Calu3 (cell line): ENCODE measurements at places on chromosomes 2 and 18. TPM values are rescaled to one million over a fixed set of nuclear protein-coding genes. Genes with fewer than 3 reads are reported as not detected.

DNA sequence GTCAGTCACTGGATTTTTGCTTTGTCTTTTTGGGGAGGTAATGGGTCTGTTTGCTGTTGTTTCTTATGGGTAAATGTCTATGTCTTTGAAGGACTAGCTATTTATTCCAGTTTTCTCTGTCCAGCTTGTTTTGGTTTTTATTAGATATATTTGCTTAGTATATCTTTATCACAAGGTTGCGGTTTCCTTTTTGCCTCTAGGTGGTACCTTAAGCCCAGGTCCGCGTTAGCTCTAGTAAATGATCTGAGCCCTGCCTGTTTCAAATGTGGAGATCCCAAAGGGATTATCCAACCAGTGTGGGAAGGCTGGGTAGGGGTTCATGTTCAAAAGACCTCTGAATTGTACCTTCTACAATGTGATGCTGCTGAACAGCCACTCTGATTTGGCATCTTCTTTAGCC is 114.5 kb downstream of the MYO3B start:
- DNase-seq: no peak

Gene APCDD1
- 0.51 TPM in 1 of 2 replicates, not detected in the other for total RNA-seq

GRCh38 chr2:146366276-146366675 is 1478.6 kb upstream of the ACVR2A start:
- no peak for DNase-seq

- DNase-seq: no peak
These were observed 1.0 kb downstream of the HDLBP start for GRCh38 chr2:241314226-241315092.

DNA sequence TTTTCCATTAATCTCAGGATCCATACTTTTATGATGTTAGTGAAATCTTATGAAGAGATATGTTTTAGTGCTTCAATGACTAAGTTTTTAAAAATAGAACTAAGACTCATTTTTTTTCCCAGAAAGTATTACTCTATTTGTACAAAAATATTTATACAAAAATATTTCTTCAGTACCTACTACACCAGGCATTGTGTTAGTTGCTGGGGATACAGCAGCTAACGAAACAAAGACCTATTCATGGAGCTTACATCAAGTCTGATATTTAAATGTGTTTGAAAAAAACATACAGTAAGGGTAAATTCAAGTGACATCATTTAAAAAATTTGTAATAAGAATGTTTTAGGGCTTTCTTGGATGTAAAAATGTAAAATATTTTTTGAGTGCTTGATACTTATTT is 11.6 kb downstream of the VAPA start:
- DNase-seq: no peak

Gene ALPG
- not detected in 2 replicates for total RNA-seq

Gene FBXO36
- total RNA-seq: 0.42 and 0.83 TPM in 2 replicates

- DNase-seq: peak; percentile 9
These were observed 245.9 kb downstream of the METTL4 start for GRCh38 chr18:2325308-2325849.

DNA sequence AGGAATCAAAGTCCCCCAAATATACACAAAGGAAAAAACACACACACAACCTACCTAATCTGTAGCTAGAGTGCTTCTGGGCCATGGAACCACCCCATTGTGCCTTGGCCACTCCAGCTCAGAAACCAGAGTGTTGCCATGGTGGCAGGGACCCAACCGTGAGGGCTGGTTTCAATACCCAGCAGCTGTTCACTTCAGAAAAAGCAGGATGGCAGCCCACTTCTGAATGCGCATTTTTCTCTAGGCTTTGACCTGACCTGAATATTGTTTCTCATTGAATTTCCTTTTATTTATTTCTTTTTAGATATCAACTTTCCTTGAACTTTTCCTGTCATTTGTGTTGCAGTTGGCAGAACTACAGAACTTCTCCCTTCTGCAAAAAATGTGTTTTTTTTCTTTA is 43.0 kb upstream of the EHBP1 start:
- DNase-seq: no peak

Gene CPLX4
- total RNA-seq: not detected in 2 replicates

- peak; percentile 32 for DNase-seq
These were observed 34.3 kb downstream of the LCLAT1 start for GRCh38 chr2:30481323-30481800.

DNA sequence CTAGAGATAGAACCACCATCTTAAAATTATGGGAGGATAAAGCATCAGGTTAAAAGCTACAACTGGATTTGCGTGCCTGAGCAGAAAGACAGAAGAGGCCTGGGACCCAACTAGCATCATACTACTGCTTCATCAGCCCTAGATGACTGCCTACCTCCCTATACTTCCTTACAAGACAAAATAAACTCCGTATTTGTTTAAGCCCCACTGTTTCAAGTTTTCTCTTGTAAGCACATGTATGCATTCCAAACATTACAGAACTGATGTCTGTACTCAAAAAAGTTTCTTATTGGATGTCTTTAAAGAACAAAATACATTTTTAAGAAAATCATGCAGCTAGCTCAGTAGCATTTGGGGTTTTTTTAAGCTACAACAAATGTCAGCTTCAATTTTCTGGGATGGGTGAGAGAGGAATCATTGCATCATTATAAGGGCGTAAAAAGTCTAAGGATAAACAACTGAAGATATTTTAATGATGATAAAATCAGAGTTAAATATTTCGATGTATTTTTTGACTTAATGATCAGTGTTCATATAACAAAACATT is 213.1 kb downstream of the EXOC6B start:
- no peak for DNase-seq

DNA sequence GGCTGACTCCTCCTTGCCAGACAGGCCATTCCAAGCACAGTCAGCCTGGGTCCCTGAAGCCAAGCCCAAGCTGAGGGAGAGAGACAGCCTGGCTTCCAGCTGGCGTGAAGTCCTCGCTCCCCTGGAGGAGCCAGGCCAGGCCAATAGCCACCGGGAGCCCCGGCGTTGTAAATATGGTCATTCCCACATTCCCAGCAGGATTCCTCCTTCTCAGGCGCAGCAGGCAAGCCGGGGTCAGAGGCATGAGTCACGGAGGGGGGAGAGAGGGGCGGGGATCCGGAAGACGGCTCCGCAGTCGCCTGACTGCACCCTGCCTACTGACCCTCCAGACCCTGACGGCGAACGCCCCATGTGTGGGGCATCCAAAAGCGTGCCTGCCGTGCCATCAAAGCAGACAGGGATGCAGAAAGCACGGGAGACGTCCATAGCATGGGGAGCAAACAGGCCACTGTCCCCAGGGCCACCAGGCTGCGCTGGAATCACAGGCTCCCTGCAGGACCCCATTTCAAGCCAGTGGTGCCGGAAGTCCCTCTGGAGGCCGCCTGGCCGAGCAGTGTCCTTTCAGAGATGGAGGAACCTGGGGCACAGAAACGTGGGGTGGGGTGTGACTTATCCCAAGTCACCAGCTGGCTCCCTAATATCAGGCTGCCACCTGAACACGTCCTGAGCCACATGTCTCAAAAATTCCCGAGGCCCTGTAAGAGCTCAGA is 48.2 kb downstream of the TWIST2 start:
- DNase-seq: peak; percentile 31

GRCh38 chr2:43139501-43139900 is 86.9 kb downstream of the ZFP36L2 start:
- DNase-seq: no peak

- no peak for DNase-seq
These were observed 170.5 kb downstream of the EIPR1 start for GRCh38 chr2:3207091-3207491.
